ENCODE measurements at places on chromosomes 13 and 19. TPM values are rescaled to one million over a fixed set of nuclear protein-coding genes. Genes with fewer than 3 reads are reported as not detected.

Gene BCL3
- 13.2 TPM for total RNA-seq

DNA sequence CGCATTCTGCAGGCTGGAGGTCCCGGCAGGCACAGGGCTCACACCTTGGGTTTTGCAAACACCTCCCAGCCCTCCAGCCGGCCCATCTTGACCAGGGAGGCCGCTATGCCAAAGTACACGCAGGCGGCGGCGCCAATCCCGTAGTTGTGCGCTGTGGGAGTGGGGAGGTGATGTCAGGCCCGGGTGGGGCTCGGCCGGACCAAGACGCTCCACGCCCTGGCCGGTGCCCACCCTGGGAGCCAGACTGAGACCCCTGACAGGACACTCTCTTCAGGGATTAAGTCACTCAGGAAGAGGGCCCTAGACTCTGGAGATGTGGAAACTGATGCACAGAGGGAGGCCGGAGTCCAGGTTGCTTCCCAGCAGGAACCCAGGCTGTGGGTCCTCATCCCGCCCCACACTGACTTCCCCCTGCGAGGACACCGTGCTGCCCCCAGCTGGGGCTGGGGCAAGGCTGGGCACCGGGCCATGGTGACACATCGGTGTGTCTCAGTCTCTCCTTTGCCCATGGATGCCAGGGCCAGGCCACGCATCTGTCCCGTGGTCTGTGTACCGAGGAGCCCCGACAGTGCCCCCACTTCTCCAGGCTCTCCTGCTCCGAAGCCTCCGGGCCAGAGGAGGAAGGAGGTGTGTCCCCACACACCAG is 8.8 kb downstream of the NDUFA11 start:
- ATAC-seq, result no peak

- ATAC-seq, result no peak
Observed at GRCh38 chr19:16778796-16779411, 50.3 kb upstream of the SIN3B start.

GRCh38 chr19:34731019-34731829 is 2.8 kb upstream of the ZNF181 start:
- ATAC-seq, result no peak

DNA sequence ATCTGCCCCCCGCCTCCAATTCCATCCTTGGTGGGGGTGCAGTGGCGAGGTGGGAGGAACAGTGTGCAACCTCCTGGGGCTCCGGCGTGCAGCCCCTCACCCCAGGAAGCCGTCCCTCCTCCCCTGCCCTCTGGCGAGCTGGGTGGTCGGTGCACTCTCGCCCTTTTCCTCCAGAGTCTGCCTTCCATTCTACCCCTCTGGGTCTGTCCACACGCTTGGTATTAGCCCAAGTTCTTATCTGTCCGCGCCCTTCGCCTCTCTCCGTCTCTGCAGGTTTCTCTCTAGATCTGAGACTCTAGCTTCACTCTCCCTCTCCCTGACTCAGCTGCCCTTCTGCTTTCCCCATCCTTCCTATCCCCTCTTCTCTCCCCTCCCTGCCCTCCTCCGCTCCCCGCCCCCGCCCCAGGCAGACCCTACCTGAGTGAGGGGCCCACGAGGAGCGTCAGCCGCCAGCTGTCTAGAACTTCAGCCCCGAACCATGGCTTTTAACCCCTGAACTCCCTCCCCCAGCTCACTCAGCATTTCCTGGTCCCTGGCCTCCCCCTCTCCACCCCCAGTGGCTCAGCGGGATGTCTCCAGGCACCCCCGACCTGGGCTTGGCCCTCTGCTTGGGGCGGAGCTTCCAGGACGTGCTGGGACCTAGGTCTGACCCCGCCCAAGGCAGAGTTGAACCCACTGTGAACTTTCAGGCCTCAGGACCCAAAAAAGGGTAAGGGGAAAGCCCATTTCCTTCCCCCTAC is 499 bp upstream of the KLK13 start:
- no peak for ATAC-seq

DNA sequence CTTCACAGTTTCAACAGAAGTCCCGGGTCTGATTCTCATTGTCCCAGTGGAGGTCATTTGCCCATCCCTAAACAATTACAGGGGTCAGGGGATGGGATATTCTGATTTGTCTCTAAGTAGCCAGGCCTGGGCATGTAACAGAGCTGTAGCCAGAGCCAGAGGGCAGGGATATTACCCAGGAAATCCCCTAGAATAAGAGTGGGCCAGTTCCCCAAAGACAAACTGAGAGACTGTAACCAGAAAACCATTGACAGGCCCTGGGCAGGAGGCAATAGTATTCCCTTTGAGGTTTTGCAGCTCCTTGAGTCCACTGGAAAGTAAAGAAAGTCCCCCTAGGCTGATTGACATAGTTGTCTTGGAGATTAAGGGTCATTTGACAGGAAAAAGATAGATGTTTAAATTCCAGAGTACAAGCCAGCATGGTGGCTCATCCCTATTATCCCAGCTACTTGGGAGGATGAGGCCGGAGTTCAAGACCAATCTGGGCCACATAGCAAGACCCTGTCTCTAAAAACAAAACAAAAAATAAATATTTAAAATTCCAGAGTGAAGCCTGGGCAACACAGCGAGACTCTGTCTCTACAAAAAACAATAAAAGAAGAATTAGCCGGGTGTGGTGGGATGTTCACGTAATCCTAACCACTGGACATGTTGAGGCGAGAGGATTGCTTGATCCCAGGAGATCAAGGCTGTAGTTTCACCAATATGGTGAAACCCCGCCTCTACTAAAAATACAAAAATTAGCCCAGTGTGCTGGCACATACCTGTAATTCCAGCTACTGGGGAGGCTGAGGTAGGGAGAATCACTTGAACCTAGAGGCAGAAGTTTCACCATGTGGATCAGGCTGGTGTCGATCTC is 1.9 kb upstream of the SDHAF1 start:
- ATAC-seq, result no peak

- no peak for ATAC-seq
Observed at GRCh38 chr19:45935267-45935666, 20.7 kb upstream of the NANOS2 start.

DNA sequence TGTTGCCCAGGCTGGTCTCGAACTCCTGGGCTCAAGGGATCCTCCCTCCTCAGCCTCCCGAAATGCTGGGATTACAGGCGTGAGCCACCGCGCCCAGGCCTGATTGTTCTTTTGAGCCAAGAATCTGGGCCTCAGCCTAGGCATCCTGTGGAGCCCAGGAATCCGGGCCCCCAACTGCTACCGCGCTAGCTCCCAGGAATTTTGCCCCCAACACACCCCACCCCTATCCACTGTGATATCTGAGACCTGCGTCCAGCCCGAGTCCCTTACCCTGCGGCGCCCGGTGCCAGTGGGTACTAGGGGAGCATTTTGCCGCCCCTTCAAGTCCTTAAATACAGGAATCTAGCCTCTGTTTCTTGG is 838 bp upstream of the MYADM start:
- ATAC-seq, result no peak

DNA sequence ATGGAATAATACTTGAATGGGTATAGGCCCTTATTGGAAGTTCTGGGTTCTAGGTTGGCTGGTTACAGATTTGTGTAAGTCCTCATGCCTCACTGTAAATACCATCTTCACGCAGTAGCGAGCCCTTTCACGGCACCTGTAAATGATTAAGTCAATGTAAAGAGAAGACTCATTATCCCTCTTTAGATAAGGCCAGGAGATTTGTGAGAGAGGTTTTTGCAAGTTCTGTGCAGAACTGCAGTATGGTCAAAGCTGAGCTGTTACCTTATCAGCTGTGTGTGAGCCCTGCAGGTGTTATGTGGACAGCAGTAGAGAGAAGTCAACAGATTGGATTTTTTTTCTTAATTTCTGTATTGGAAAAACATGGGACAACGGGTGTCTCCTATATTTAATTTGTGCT is 141.6 kb downstream of the SHISA2 start:
- ATAC-seq, result no peak

DNA sequence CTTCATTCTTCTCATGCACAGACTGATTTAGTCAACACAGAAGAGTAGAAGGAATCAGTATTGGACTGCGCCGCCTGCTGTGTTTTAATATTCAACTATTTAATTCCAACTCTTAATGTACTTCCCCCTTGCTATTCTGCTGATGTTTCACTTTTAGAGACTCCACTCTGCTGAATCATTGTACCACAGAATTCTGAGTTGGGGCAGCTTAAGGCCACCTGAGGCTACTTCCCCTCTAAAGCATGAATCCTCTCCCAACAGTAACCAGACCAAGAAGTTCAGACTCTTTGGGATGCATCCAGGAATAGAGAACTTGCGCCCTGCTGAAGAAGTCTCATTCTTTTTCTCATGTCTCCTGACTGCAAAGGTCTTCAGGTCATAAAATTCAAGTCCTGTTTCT is 708.8 kb downstream of the UQCRFS1 start:
- no peak for ATAC-seq

- ATAC-seq, result no peak
Observed at GRCh38 chr13:67515895-67516294, 285.8 kb upstream of the PCDH9 start.
